NCI-H1436 treated with DMSO at 0.1 percent for 48 hours (cell line): ENCODE measurements at places on chromosomes 16 and 17.

- DNase-seq = no peak
Observed at GRCh38 chr16:23333831-23334456, 31.8 kb downstream of the SCNN1B start.

DNA sequence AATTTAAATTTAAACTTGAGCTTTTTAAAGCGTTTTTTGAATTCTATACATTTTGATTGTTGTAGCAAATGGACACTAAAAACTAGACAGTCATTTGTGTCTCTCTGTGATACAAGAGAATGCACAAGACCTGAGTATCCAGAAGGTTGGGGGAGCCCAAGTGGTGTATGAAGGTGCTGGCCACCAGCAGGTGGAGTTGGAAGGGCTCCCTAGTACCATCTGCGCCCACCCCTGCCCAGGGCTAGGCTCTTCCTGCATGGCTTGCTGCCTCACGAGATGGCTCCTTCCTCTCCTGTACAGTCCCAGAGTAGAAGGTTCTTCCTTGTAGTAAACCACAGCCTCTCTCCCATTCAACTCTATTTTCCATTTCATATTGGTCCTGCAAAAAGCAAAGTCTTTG, 17.0 kb downstream of the GID4 start:
- no peak for DNase-seq

GRCh38 chr17:80223142-80223815, 3.1 kb downstream of the SLC26A11 start:
- no peak for DNase-seq

DNA sequence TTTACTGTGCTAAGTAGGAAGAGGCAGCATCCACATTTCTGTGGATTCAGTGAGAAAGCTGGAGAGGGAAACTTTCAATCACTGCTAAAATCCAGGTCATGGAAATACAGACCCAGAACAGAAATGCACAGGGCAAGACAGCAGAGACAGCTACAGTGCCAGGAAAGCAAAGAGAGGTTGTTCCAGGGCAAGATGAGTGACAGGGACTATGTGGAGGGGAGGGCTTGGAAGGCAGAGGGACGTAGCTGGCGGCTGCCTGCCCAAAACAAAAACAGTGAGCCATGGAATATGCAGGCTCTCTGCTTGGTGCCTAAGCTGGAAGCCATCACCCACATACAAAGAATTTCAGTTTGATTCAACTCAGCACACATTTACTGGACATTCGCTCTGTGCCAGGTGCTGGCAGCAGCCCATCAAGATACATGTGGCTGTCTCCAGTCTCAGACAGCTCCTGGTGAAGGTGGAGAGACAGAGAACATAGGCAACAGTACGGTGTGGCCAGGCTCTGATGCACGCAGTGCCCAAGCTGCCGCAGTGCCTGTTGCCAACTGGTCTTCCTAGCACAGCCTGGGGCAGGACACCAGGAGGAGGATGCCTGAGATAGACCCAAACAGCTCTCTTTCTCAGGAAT, 88.7 kb downstream of the AIPL1 start:
- DNase-seq = no peak

- DNase-seq = no peak
Observed at GRCh38 chr17:33977729-33978514, 277.2 kb upstream of the CCL2 start.

DNA sequence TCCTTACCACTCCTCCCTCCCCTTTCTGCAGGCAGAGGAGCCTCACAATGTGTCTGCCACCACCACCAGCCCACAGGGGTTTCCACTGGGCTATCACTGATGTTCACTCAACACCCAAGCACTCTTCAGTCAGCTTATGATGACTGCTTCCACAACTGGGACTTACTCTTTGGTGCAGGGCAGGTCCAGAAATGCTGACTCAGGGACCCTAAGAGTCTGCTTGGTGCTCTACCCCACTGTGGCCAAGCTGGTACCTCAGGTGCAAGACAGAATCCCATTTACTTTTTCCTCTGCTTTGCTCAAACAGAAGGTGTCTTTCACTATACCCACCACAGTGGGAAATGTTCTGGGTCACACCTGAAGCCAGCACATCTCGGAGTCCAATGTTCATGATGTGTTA, 40.1 kb downstream of the ZNF267 start:
- no peak for DNase-seq
